ENCODE measurements at places on chromosomes 3 and 15.

DNA sequence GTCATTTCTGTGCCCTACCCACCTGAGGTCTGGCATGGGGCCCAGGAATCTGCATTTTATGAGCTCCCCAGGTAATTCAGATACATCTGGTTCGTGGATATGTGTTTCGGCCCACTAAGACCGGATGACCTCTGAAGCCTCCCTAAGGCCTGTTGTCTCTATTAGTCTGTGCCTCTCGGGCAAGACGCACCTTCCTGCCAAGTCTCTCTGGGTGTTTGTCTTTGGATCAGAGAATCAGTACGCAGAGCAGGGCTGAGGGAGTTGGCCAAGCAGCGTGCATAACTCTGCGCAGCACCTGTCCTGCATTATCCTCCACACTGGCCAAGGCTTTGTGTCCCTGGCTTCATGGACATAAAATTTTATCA is 181.0 kb downstream of the THSD4 start:
- no peak for DNase-seq

GRCh38 chr3:98903705-98904481 is 2.4 kb upstream of the DCBLD2 start:
- DNase-seq: no peak

DNA sequence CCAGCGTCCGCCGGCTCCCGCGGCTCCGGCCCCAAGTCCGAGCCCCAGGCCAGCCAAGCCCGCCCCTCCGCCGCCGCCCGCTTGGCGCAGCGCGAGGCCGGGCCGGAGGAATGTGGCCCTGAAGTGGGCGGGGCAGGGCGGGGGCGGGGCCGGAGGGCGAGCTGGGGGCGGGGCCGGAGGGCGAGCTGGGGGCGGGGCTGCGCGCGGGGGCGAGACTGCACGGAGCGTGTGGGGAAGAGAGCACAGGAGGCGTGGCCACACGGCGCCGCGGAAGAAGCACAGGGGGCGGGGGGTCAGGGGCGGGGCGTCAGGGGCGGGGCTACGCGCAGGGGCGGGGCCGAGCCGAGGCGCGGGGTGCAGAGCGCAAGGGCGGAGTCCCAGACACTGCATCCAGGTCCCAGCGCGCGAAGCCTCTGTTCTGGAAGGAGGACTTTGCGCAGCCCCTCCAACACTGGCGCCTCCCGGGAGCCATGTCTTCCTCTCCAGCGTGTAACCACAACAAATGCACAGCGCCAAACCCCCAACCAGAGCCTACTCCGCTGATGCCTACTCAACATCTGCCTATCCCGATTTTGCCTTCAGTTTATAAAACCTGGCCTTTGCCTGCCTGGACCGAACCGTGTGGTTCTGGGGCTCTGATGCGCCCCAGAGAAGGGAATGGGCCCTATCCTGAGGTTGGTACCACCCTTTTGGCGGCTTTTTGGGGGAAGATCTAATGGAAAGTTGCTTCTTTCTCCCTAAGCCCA is 105.5 kb downstream of the IQSEC1 start:
- no peak for DNase-seq

GRCh38 chr3:108124337-108125152 is 33.7 kb upstream of the CD47 start:
- no peak for DNase-seq

GRCh38 chr3:15241341-15241740 is 35.3 kb downstream of the CAPN7 start:
- DNase-seq: no peak

GRCh38 chr15:78989701-78990240 is 44.9 kb upstream of the CTSH start:
- no peak for DNase-seq

DNA sequence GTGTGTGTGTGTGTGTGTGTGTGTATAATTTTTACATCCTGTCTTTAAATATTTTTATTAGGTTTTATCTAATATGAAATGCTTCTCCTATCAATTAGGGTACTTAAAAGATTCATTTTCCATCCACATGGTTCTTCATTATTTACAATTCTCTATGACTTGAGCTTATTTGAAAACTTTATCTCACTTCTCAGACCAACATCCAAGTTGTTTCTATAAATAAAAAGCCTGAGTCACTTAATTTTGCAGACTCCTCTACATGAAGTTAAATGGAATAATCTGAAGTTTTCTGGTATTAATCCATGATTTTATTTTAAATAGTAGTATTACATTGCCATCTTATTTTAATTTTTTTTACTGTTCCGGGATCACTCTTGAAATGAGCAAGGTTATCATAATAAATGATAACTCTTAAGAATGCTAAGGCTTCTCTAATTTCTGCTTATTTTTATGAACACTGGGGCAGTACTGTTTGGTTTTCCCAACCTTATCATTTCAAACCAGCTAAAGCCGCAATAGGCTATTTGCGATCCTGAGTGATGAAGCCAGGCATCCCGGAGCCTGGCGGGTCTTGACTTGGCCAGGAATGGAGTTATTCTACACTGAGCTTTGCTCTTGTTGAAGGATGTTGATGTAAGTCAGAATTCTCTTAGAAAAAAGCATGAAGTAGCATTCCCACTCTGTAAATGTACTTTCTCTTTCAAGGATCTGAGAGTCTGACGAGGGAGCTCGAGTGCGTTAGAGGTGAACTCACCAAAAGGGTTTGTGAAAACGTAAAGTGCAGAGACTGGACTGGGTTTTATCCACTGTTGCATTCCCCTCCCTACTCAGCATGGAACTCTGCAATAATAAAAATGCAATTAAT is 220.2 kb upstream of the LRTM1 start:
- DNase-seq: no peak

DNA sequence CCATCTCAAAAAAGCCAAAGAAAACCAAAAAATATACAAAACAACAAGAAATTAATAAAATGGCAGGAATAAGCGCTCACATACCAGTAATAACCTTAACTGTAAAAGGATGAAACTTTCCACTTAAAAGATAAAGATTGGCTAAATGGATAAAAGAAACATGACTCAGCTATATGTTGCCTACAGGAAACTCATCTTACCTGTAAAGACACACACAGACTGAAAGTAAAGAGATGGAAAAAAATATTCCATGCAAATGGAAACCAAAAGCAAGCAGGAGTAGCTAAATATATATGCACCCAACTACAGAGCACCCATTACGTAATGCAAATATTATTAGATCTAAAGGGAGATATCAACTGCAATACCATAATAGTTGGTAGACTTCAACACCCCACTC is 49.7 kb downstream of the ADAM10 start:
- DNase-seq: no peak

DNA sequence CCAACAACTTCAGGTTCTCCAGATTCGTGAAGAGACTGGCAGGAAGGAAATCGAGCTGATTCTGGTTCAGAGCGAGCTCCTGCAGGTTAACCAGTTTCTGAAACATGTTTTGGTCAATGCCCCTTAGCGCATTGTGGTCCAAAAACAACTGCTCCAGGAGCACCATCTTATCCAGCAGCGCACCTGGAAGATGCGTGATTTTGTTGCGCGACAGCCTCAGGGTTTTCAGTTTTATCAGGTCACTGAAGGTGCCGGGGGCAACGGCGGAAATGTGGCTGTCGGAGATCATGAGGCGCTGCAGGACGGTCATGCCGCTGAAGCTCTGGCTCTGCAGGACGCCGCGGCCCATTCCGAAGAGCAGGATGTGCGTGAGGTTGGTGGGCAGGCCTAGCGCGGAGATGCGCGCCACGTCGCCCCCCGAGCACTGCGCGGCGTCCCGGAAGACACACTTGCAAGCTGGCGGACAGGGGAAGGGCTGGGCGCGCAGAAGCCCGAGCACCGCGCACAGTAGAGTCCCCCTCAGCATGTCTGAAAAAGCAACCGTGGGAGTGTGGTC is 1.2 kb downstream of the GP5 start:
- no peak for DNase-seq

- no peak for DNase-seq
These were observed 223.9 kb downstream of the LRTM1 start for GRCh38 chr3:54703923-54704322.

DNA sequence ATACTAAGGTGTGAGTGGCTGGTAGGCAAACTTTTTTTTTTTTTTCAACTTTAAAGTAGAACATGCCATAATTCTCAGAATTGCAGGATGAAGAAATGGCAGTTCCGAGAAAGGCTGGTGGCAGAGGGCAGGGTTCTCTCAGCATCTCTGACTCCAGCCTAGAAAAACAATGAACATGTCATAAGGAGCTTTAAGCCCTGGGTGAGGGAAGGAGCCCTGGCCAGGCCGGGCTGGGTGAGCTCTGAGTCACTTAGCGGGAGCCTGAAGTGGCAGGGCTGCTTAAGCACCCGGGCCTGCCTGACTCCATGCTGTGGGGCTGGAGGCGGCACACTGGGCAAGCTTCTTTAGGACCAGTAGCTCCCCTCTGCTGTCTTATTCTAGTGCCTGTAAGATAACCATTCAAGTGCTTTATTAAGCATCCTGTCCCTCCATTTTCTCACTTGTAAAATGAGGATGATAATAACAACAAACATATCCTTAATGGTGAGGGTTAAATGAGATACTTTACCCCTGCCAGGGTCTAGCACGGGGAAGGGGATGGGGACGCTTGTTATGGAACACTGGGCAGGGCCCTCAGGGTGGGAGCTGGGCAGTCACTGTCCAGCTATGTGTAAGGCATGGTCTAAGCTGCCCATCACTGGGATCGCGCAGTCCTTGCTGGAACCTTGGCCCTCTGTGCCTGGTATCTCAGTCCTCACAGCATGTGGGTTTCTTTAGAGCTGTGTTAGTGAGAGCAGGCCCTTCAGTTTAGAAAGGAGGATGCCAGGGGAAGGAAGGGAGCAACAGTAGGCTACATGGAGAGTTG is 18.4 kb downstream of the SMAD6 start:
- DNase-seq: no peak

- DNase-seq: peak; percentile 56
These were observed 1.9 kb upstream of the VWA5B2 start for GRCh38 chr3:184227481-184227935.

DNA sequence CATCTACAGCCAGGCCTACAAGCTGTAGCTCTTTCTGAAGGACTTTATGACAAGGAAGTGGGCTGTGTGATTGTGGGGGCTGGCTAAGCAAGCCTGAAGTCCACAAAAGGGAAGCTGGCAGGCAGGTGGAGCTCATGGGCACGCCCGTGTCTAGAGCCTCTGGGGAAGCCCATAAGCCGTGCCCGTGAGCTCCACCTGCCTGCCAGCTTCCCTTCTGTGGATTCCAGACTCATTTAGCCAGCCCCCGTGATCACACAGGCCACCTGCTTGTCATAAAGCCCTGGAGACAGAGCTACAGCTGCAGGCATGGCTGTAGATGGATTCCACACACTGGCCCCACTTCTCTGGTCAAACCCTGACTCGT is 15.2 kb downstream of the EFCC1 start:
- peak; percentile 89 for DNase-seq

GRCh38 chr3:171163101-171164066 is 136.9 kb upstream of the SLC2A2 start:
- no peak for DNase-seq

GRCh38 chr3:4398120-4398940 is 68.7 kb downstream of the SUMF1 start:
- no peak for DNase-seq

GRCh38 chr3:55907616-55908015 is 420.5 kb upstream of the WNT5A start:
- DNase-seq: no peak

- peak; percentile 32 for DNase-seq
These were observed 112.9 kb downstream of the PDZRN3 start for GRCh38 chr3:73511571-73512525.

DNA sequence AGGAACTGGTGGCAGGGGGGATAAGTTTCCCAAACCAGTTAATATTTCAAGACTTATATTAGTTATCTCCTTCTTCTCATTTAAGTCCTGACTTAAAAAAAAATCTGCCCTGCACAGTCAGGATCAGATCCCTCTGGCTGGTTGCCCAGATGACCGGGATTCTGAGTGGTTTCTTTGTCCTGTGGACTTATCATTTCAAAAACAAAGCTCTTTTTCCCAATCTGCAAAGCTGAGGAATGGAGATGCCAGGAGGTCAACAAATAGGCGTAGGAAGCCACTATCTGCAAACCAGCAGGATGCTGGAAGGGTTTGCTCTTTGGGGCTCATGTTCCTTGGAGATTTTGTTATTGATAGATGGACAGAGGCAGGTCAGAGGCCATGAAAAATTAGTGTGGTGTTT is 5.8 kb downstream of the C3orf20 start:
- no peak for DNase-seq

DNA sequence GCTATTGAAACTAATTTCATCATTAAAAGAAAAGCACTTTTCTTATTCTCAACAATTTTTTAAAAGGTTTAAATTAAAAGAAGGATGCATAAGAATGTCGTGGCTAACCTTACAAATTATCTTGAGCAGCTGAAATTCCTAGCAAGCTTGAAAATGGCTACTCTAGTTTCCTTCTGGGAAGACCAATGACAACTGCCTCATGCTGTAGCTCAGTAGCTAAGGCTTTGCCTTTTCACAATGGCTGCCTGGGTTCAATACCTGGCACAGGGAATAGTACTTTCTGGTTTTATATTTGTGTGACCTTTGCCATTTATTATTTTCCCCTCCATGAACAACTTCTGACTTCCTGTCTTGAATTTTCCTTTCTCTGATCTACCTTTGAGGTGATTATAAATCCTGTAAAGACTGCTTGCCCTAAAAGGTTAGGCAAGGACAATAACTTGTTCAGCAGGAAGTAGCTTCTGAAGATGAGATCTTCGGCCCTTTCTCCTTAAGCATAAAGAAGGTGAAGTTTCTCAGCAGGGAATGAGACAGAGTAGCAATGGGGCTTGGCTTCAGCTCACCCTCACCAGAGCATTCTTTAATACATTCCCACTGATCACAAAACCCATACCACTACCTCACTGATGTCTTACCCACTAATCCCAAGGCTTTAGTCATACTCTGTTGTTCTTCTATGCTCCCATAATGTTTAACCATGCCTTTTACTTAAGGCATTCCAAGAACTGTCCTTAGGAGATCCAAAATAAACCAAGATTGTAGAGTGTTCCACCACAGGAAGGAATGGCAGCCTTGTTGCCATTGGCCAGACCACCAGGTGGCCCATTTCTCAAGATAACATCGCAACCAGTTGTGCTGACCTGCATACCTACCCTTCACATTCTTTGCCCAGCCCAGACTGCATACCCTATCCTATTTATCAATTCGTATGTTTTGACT is 276.8 kb downstream of the ULK4 start:
- DNase-seq: no peak

- DNase-seq: no peak
These were observed 13.6 kb downstream of the ACKR2 start for GRCh38 chr3:42822828-42823227.
